ENCODE measurements at places on chromosomes 2 and 18.

DNA sequence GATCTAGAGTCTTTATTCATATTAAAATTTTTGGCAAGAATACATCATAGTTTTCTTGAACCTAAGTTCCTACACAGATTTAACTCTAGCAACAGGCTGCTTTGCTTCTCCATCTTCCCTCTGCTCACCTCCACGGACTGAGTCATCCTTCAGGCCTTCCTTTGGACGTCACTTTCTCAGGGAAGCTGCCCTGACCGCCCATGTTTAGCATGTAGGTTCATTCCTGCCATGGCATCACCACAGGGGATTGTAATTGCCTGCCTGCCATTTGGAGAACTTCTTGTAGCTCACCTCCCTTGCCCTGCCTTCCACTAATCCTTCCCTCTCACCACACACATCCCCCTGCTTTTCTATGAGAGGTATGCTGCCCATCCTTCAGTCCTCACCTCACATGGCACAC lies 43.9 kb upstream of the B3GNT2 start:
- no peak for DNase-seq

DNA sequence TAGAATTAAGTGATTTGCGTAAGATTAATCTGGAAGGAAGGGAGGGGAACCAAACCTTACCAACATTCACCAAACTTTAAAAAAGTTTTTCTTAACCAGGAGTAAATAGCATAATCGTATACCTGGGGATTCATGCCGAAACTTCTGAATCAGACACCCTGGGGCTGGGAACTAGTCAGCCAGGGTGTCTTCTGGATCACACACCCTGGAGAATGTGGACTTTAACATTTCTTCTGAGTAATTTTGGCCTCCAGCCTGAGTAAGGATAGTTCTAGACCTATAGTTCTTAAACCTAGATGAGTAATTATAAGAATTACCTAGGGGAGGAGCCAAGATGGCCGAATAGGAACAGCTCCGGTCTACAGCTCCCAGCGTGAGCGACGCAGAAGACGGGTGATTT lies 44.1 kb upstream of the MEIS1 start:
- DNase-seq, result no peak

DNA sequence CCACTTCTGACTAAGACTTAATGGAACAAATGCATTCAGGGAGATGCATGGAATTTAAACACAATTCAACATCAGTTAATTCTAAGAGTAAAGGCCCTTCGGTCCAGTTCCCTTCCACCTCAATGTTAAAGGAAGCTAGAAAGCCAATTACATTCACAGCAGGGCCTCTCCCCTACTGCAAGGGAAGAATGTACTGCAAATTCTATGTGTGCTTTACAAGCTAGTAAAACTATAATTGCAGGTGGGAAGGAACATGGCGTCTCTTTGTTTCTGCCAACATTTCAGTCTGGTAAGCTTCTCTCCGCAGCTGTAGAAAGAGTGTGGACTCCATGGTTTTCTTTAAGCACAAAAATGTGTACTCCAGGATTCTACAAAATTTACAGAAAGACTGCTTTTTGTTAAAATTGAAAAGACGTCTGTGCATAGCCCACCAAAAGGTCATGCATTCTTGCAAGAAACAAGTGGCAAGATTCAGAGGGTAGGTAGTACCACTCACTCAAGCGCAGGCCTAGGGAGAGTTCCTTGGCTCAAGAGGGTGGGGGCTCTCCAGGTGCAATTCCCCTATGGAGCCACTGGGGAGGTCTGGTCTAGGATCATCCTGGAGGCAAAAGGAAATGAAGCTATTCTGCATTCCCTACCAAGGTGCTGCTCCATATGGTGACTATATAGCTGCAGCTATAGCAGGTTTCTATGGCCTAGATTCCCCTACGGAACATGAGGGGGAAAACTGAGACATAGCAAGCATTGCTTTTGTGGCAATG lies 127.0 kb upstream of the FZD5 start:
- no peak for DNase-seq

DNA sequence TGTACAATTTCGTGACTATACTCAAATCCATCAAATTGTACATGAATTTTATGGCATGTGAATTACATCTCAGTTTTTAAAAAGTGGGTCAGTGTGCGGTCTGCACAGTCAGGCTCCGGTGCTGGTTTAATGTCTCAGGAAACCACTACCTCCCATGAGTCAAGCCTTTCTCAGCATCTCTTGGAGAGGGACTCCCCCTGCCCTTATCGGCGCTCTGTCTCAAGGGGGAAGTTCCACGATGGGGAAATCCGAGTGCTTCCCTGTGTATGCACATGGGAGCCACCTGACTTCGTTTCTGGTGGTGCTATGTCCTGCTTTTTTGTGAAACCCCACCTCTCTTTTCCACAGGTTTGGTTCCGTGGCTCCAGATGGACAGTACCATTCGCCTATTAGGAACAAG lies 72.5 kb downstream of the ACOXL start:
- no peak for DNase-seq

DNA sequence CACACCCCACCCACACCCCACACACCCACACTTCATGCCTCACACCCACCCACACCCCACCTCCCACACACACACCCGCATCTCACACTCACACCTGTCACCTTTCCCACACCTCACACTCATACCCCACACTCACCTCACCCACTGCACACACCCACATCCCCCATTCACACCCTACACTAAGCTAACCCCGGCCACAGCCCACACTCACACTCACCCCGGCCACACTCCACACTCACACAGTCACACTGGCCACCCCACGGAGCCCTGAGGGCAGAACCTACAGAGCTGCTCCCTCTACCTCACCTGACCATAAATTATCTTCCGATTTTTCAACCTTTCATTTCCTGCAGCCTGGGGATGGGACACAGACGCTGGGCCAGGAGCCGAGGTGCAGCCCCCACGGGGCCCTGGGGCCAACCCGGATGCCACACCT lies 241.3 kb downstream of the HDAC4 start:
- peak; percentile 7 for DNase-seq

DNA sequence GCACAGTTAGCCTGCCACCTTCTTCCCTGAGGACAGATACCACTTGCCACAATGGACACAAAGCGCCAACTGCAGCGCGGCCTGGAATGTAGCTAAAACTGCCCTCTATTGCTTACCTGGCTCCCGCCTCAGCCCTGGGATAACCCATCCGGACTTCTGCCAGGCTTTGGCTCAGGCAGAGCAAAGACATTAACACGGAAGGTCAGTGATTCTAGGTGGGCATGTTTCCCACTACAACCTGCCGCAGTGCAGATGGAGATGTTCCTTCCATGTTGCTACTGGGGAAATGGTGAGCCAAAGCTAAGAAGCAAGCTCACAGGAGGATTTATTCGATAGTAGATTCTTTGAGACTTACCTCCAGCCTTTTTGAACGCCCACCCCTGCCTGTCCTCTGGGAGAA lies 74.8 kb downstream of the XDH start:
- DNase-seq, result no peak

- no peak for DNase-seq
Observed at GRCh38 chr2:102743259-102743658, 18.6 kb upstream of the TMEM182 start.

All from left ventricle myocardium inferior (tissue), 1 donor.